Activated CD4-positive, alpha-beta T cell treated with anti-CD3 and anti-CD28 coated beads, Interleukin-2, amount 50 U/mL, for 4 hours (primary cell): ENCODE measurements at places on chromosomes 1 and 21.

- DNase-seq = no peak
These were observed 3.0 kb downstream of the BTG3 start for GRCh38 chr21:17609681-17610080.

DNA sequence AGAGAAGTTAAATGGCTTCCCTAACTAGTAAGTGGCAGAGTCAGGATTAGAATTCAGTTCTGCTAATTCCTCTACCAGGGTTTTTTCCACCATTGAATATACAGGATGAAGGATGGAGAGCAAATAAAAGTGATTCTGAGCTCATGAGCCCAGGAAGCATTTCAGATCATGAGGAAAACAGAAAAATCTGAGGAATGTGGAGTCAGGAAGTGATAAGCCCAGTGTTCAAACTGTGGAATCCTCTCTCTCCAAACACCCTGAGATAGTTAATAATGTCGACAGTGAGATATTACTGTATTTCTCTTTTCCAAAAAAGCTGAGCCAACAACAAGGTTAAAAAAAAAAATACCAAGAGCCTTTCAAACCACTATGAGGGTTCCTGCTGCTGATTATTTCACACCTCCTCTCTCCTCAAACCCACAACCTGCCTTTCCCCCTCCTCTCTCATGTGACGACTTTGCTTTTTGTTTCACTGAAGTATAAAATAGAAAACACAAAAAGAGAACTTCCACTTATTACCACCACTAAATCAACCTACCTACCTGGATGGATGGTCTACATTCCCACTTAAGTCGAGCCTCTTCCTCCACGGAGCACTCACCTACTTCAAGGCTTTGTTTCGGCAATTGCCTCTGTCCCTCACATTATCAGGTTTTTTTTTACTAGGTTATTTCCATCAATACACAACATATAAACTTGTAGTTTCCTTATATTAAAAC lies 8.9 kb downstream of the SLAMF1 start:
- no peak for DNase-seq

- DNase-seq = no peak
These were observed 8.2 kb downstream of the BCL9 start for GRCh38 chr1:147549526-147549925.

DNA sequence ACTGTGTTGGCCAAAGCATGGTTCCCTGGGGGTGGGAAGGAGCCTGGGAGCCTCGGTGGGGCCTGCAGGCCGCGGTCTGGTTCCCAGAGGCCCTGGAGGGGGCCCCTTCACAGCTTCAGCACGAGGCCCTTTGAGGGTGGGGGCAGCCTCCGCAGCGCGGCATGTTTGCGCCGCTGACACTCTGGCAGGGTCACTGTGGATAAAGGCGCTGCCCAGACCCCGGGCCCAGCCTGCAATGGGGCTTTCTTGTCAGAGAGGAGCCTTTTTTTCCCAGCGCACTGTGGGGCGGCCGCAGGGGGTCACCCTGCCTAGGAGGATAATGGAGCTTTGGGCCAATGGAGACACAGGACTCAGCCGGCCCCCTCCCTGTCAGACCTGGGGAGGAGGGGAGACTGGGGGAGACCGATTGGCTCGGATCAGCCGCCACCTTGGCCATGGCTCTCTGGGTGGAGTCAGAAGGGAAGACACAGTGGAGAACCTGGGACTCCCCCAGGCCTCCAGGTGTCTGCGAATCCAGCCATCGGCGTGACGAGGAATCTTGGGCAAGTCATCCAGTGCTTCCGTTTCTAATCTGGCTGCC lies 26.0 kb downstream of the EPHB2 start:
- DNase-seq = no peak

GRCh38 chr1:220880726-220881506 lies 1.7 kb downstream of the HLX start:
- DNase-seq = no peak

GRCh38 chr1:20621012-20621411 lies 12.2 kb upstream of the PINK1 start:
- no peak for DNase-seq

GRCh38 chr1:100759188-100759587 lies 39.6 kb downstream of the VCAM1 start:
- DNase-seq = no peak

DNA sequence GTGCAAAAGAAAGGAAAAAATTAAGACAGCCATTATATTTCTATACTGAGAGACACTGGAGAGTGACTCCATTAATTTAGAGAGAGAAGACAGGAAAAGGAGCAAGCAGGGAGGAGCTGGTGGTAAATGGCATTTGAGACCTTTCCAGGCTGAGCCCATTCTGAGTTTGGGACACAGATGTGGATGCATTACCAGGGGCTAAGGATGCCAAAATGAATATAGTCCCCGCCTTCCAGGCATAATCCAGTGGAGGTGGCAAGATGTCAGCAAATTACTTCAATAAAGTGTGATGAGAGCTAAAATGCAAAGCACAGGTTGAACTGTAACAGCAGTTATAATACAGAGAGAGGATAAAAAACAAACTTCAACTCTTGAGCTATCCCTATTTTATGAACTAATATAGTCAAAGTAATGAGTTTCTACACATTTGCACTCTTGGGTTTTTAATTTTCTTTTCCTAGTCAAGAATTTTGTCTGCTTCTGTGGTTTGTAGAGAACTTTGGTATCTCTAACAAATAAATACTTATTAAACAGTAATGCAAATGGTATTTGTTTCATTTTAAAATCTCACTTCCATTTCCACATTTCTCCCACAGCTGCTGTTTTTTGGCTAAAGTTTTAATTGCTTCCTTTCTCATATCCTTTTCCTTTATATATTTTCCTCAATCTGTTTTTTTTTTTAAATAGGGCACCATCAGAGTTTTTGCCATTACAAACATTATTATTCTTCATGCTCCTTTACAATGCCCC lies 228.2 kb upstream of the KCNK2 start:
- DNase-seq = no peak

- DNase-seq = peak; percentile 77
These were observed 1.9 kb downstream of the EEIG2 start for GRCh38 chr1:108561689-108562326.

- DNase-seq = no peak
These were observed 111.9 kb downstream of the DENND1B start for GRCh38 chr1:197663162-197663953.

- DNase-seq = no peak
These were observed 13.9 kb downstream of the SLAMF7 start for GRCh38 chr1:160752924-160753323.

- no peak for DNase-seq
These were observed 124.3 kb downstream of the ETS2 start for GRCh38 chr21:38930066-38930465.

DNA sequence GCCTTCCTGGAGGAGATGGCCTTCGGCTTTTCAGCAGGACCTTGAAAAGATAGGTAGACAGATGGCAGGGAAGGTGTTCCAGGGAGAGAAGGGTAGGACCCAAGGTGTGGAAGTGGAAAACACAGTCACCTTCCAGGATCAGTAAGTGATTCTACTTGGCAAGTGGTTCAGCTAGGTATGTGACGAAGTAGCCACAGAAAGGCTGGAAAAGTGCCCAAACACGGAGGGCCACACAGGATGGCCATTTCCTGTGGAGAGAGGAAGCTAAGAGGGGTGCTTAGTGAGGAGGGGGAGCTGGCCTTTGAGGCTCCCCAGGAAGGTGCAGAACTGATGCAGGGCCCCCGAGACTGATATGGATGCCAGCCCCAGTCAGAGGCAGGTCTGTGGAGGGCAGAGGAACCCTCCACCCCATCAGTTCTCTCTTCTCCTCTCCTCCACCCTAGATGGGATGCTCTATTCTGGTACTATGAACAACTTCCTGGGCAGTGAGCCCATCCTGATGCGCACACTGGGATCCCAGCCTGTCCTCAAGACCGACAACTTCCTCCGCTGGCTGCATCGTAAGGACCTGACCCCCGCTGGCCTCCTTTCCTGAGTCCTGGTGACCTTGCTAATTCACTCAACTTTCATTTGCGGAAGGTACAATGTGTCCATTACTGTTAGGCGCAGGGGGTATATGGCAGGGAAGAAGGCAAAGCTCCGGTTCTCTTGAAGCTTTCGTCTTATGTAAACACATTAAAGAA lies 6.8 kb downstream of the SEMA4A start:
- DNase-seq = no peak

DNA sequence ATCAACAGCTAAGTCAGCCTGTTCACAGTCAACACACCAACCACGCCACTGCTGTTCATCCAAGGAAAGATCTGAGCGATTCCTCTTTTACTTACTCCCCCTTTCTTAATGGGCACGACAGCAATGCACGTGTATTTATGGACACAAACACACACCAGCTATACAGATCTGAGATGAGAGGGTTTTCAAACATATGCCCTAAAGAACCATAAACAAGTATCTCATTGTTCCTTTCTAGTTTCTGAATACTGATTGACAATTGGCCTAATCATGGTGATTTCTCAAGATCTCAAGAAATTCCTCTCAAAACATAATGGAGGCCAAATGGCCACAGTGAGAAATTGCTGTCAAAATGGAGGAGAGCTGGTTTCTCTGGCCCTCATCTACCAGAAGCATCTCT lies 18.0 kb downstream of the TOR3A start:
- DNase-seq = no peak

- DNase-seq = no peak
These were observed 33.4 kb upstream of the SMYD2 start for GRCh38 chr1:214247501-214248041.

DNA sequence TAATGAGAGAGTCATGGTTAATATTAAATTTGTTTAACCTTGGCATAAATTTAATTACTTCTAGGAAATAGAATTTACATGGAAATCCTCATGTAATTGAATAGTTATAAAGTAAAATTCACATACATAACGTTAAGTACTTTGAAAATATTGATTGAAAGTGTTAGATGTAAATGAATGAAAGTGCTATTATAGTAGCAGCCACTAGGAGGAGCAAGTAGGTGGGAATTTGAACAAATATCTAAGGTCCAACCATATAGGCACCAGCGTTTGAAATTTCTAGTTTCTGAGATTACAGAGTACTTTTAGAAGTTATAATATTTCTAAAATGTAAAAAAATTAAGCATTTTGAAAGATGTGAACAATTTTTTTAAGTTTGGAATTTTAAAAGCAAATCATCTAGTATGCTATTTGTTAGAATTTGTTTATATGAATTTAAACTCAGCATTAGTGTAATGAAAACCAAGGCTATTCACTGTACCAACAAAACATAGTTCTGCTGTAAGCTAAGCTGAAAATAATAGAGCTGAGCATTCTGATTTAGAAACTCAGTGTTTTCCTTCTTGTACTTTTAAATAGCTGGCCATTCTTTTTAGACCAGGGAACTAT lies 3.3 kb downstream of the B3GALT2 start:
- no peak for DNase-seq

- no peak for DNase-seq
These were observed 734.1 kb downstream of the LRRIQ3 start for GRCh38 chr1:73463873-73464272.

DNA sequence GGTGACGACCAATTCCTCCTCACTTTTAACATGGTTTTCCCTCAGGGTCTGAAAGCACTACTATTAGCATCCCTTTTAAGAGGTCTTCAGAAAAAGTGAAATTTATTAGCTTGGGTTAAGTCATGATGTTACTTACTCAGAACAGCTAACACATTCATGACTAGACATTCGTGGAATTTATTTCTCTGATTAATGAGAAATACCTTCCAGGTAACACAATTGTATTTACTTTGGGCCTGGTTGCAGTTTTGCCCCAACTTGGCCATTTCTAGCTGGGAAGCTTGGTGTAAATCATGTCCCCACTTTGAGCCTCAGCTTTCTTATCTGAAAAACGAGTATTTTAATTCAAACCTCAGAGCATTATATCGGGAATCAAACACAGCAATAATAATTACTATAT lies 119.2 kb upstream of the SPATA6 start:
- no peak for DNase-seq

DNA sequence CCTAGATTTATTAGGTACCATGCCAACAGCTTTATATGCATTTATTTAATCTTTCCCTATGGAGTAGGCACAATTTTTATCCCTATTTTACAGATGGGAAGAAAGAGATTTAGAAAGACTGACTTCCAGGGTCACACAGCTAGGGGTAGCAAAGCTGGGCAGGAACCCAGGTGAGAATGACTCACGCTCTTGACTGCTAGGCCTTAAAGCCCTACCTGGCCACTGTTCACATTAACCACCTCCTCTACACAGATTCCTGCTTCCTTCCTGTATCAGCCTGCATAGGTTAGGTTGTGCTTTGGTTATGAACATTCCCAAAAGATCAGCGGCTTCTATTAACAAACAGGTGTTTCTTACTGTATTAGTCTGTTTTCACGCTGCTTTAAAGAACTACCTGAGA lies 53.2 kb downstream of the DNAJC6 start:
- no peak for DNase-seq

DNA sequence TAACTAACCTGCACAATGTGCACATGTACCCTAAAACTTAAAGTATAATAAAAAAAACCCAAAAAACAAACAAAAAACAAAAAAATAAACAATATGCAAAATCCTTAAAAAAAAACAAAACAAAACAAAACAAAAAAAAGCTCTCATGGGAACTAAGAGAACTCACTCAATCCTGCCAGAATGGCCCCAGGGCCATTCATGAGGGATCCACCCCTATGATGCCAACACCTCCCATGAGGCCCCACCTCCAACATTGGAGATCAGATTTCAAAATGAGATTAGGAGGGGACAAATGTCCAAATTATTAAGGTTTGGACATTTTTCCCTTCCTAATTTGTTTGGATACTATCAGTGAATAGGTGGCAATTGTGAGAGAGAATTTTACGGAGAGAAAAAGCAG lies 10.2 kb downstream of the CYP4B1 start:
- DNase-seq = no peak

DNA sequence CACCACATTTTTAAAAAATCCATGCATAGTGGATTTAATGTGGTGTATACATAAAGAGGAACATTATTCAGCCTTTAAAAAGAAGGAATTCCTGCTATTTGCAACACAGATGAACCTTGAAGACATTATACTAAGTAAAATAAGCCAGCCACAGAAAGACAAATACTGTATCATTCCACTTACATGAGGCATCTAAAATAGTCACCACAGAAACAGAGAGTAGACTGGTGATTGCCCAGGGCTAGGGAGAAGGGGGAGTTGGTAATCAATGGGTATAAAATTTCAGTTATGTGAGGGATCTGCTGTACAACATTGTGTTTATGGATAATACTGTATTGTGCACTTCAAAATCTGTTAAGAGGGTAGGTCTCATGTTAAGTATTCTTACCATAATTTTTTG lies 10.0 kb downstream of the FAM163A start:
- no peak for DNase-seq

DNA sequence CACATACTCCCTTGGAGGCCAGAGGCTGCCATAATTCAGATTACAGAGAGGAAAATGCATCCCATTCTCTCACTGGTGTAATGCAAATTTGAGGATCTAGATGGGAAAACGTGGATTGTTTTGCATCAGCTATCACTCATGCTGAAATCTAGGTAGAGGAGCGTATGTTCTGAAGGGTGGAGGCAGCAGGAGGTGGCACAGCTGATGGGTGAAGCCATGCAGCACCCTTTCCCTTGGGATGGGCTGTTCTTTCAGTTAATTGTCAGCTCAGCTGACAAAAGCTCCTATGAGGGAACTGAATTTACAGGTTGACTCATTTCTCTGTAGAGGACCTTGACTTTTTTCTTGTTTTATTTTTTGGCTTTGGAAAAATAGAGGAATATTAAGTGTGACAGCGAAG lies 41.8 kb downstream of the CAMTA1 start:
- no peak for DNase-seq

GRCh38 chr1:172851856-172852255 lies 193.0 kb downstream of the FASLG start:
- no peak for DNase-seq

- no peak for DNase-seq
These were observed 125.9 kb upstream of the VAMP3 start for GRCh38 chr1:7644961-7645750.

- no peak for DNase-seq
These were observed 26.3 kb downstream of the UAP1 start for GRCh38 chr1:162587761-162588260.

- no peak for DNase-seq
These were observed 16.4 kb downstream of the LDLRAD1 start for GRCh38 chr1:54001591-54001990.
